ENCODE measurements at places on chromosomes 13 and 19.

DNA sequence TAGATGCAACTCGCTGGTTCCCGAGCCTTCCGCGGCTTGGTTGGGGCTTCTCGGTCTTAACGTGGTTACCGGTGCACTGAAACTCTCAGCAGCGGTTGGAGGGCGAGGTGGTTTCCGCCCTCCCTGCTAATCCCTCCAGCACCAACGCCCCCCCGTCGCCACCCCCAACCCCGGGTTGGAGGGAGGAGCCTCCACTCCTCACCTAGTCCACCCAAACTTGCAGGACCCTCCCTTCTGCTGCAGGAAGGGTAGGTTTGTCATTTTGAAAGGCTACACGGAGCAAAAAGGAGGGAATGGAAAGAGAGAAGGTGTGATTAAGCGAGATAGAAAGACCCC lies 465.0 kb downstream of the ITGBL1 start:
- no peak for DNase-seq

DNA sequence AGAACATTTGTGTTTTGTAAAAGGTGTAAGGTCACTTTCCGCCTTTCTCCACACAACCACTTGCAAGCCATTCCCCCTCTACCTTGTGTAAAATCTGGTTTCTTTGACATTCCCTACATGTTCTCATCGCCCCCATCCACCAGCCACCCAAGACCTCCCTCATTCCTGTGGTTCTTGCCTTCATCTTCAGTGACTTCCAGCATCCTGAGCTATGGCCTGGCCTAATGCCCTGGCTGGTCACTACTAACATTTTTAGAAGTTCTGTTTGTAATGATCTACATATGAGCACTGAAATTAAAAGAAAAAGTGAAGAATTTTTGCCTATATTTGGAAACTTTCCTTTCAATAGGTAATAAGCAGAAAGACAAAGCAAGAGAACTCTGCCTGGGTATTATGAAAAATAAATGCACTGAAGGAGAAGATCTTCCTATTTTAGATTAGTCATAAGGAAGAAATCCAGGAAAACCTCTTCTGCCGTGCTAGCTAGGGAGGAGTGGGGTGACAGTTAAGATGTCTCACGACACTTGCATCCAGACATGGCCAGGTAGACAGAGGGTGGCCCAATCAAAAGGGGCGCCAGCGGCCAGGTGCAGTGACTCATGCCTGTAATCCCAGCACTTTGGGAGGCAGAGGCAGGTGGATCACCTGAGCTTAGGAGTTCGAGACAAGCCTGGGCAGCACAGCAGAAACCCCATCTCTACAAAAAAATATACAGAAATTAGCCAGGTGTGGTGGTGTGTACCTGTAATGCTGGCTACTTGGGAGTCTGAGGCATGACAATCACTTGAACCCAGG lies 28.1 kb upstream of the MPHOSPH8 start:
- DNase-seq, result no peak

DNA sequence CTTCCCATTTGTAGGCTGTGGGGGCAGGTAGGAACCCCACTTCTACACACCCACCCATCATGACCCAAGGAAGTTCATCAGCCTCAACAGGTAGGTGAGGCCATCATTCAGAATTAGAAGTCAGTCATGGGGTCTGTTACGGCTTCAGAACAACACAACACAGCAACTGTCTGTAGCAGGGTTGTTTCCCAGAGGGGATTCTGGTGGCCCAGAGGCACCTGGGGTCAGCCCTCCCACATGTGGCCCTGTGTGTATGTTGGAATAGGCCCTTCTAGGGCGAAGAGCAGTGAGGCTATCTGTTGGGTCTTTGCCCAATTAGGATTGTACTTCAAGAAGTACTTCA lies 3.4 kb downstream of the IGFLR1 start:
- no peak for DNase-seq

- DNase-seq, result no peak
These were observed 51.7 kb upstream of the EEF1AKMT1 start for GRCh38 chr13:20825477-20825875.

- DNase-seq, result no peak
These were observed 18.1 kb upstream of the GTF3A start for GRCh38 chr13:27406178-27406939.

GRCh38 chr19:18769989-18770528 lies 21.0 kb downstream of the COMP start:
- DNase-seq, result no peak

- DNase-seq, result no peak
These were observed 9.5 kb downstream of the XAB2 start for GRCh38 chr19:7619671-7620441.

DNA sequence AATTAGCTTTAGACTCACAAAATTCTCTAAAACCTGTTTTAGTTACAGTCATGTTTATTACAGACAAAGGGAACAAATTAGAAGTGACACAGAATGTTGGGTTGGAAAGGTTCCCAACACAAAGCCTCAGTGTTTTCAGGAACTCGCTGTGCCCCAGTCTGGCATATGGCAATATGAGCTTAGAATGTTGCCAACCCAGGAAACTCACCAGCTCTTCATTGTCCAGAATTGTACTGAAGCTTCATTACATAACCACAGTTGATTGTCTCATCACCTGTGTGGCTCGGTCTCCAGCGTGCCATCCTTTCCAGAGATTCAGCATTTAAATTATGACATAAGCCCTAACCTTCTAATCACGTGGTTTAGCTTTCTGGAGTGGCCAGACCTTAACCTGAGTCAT lies 19.1 kb downstream of the ZNF264 start:
- DNase-seq, result no peak

GRCh38 chr19:38684078-38684861 lies 36.8 kb downstream of the ACTN4 start:
- no peak for DNase-seq
